Stimulated activated CD4-positive, alpha-beta T cell treated with anti-CD3 and anti-CD28 coated beads, Interleukin-4, amount 100 ng/mL, for 4 hours (primary cell): ENCODE measurements at places on chromosomes 7 and 10.

DNA sequence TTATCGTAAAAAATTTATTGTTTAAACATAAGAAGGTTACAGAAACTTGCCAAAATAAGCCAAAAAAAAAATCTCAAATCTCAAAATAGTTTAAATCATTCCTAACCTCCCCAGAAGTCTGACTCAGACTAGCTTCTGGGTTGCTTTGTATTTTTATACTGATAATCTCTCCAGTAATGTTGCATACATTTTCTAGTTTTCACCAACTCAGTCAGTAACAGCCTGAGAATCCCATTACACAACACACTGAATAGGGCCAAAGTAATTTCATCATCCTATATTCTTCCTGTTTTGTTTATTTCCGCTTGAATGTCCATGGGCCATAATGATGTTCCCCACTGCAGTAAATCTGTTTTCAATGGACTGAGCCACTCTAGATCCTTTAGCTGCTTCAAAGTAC lies 478.5 kb downstream of the GPAM start:
- DNase-seq = no peak

DNA sequence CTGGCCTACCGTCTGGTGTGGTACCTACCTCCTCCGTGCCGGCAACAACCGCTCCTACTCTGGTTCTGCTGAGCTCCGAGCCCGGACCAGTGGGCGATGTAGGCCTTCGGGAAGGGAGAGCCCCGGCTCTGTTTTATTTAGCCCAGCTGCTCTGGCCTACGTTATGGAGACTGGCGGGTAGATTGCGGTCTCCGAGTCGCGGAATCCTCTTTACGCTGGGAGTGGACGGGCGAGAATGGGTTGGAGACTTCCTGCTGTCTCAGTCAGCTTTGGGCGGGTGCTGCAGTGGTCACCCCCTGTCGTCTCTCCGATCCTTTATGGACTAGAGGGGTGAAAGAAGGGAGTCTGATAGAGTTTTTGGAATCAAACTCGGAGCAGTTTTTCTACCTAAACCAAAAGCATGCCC lies 406 bp downstream of the CBLL1 start:
- no peak for DNase-seq

- DNase-seq = no peak
Measured at GRCh38 chr10:1137499-1138163, 81.4 kb downstream of the WDR37 start.

DNA sequence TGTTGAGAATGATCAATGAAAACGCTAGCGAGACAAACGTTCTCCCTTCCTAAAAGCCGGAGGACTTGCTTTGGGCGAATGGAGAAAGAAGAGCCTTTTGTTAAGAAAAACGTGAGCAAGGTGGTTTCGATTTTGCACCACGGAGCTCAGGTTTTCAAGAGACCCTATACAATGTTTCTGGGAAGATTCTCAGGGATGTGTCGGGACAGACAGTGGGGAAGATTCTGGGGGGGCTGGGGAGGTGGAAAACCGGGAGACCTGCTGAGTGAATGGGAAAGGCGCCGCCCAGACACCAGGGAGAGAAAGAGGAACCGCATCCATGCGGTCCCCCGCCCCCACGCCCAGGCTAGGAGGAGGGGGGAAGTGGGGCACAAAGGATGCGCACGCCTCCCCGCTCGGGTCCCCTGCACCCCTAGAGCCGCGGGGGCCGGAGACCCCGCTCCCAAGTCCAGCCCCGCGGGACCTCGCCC lies 745 bp downstream of the YWHAG start:
- DNase-seq = peak; percentile 58

- no peak for DNase-seq
Measured at GRCh38 chr10:127168261-127168660, 28.1 kb downstream of the INSYN2A start.

DNA sequence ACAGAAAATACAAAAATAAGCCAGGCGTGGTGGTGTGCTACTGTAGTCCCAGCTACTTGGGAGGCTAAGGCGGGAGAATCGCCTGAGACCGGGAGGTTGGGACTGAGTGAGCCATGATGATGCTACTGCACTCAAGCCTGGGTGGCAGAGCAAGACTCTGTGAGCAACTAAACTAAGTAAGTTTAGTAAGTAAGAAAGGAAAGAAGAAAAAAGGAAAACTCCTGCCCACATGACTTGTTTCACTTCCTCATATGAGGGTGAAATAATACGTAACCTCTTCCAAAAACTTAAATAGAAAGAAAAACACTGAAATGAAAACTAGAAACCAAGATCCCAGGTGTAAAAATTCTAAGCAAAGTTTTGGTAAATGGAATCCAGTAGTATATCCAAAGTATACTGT lies 79.6 kb downstream of the LARP4B start:
- DNase-seq = no peak

DNA sequence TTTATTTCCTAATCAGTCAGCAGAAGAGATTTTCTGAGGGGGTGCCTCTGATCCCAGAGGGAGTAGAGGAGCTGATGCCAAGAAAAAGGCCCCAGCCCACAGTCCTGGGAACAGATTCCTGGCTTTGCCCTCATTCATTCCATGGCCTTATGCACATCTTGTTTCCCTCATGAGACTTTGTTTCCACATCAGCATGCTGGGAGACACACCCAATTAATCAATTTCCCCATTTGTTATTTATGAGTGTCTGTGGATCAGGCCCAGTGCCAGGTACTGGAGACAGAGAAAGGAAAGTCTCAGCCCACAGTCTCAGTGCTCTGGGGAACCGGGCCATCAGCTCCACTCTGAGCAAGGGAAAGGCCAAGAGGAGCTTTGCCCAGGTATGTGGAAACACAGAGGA lies 496.2 kb upstream of the ZMIZ1 start:
- DNase-seq = no peak

DNA sequence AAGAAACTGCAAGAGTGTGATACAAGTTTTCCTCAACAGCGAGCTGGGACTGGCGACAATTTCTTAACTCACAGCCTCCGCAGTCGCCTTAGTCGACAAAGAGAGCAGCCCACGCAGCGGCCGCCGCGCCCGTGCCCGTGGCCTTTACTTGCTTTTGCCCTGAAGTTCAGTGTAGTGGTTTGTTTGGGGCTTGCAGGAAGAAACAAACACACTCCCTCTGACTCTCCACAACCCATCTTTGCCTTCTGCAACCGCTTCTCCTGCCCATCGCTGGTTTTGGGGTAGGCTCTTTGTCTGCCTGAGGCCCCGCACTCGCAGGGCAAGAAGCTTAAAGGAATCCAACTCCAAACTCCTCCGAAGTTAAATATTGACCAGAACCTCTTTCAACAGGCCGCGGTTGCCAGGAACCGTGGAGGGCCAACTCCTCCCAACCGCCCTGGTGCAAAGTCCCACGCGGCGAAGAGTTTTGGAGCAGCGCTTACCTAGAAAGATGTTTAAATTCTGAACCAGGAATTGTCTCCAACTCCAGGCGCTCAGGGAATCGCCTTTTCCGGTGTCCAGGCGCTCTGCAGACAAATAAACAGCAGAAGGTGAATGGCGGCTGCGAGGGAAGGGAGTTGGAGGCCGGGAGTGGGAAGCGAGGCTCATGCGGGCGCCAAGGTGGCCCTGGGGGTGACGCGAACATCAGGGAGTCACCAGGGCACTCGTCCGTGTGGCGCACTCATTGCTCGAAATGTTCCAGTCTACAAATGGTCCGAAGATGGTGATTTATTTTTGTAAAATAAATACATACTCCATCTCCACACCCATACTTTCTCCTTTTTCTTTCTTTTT lies 8.3 kb downstream of the HOXA4 start:
- DNase-seq = no peak

DNA sequence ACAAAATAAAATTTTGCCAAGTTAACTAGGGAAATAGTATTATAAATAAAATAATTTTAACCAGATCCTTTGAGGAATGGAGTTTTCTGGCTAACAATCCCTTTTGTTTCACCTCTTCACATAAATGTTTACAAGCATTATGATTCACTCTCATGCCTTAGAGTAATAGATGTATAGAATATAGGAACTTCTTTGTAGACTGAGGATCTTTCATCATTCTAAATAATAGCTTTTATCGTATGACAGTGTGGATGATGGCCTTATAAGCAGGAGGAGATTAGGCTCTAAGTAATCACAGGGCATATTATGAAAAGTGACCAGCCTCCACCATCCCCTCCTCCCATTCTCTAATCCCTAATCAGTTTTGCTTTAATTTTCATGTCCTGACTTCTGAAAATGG lies 13.5 kb downstream of the ING3 start:
- DNase-seq = no peak

DNA sequence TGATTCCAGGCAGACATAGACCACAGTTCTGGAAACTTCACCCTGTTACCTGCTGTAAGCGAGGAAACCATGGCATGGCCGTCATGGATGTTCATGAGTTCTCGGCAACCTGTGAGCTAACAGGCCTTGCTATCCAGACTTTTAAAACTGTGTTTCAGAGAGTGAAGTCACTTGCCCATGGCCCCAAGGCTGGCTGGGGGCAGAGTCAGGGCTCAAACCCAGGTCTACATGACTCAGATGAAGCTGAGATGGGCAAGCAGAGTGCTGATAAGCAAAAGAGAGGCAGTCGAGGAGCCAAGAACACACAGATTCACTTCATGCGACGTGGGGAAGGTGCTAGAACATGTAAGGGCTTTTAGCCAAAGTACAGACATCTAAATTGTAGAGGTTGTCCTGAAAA lies 31.5 kb downstream of the C10orf53 start:
- DNase-seq = no peak

- DNase-seq = no peak
Measured at GRCh38 chr7:10106609-10107008, 867.1 kb upstream of the PHF14 start.

GRCh38 chr7:92767437-92767836 lies 68.9 kb downstream of the CDK6 start:
- no peak for DNase-seq

- DNase-seq = no peak
Measured at GRCh38 chr10:7529638-7530037, 118.8 kb upstream of the SFMBT2 start.

- no peak for DNase-seq
Measured at GRCh38 chr10:6175329-6176055, 27.2 kb upstream of the PFKFB3 start.

DNA sequence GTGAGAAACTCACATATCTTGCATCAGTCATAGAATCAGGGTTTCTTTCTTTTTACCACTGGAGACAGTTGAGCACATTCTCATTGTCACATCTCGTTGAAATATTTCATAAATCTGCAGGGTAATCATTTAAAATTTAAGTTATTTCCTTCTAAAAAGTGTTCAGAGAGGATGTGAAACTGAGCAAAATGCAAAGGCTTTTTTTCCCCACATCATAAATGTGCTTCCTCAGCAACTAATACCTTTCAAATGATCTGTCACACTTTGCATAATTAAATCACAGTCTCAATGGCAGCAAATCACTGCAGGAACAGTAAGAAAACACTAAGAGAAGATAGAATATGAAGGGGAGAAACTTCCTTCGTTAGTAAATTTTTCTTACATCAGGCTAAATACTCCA lies 187.5 kb downstream of the EVX1 start:
- no peak for DNase-seq

DNA sequence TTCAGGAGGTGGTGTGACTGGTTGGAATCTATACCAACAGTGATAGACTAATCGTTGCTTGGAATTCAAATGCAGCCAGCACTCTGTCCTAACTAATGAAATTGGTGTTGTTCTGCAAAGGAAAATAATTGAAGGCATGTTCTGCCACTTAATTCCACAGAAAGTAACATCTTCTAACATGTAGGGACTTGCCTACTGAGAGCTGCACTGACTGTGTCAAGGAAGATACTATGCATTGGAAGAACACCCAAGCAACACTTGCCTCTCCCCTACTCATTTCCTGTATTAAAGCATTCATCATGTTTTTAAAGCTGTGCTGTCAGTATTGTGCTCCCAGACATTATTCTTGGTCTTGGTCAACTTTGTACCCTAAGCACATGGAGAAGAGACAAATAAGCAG lies 2.7 kb upstream of the CYP3A7 start:
- no peak for DNase-seq

- DNase-seq = no peak
Measured at GRCh38 chr7:6266699-6267098, 5.7 kb downstream of the CYTH3 start.

DNA sequence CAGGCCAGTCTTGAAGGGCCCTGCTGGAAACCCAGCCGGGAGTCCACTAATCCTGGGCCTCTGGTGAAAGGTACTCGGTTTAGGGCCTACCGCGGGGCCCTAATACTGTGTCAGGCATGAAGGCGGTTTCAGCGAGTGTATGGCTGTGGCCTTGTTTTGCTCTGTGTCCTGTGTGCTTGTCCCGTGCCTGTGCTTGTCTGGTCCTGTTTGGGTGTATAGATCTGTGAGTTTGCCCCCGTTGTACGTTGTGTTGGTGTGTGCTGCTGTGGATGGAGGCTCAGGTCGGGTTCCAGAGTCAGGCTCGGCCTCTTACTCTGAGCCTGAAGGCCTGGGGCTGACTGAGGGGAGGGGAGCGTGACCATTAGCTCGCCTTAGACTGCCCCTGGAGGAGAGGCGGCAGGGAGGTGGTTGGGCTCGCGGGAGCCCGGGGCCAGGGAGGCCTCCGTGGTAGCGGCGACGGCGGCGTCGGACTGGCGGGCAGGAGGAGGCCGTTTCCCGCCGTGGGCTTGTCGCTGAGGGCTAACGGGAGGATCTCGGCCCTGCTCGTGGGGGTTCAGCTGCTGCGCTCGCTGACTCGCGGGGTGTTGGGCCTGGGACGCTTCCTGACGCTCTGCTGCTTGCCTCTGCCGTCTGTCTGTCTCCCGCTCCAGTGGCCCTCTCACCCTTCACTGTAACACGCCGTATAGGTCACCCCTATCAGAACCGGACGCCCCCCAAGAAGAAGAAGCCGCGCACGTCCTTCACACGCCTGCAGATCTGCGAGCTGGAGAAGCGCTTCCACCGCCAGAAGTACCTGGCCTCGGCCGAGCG lies 2.6 kb downstream of the TLX1 start:
- no peak for DNase-seq

GRCh38 chr10:122688293-122688989 lies 11.2 kb downstream of the C10orf120 start:
- no peak for DNase-seq
